Psoas muscle (tissue), 8 donors: ENCODE measurements at places on chromosomes 4 and X.
A peak's percentile ranks its signal among the peaks of the same experiment; 100 is the strongest.

- no peak for DNase-seq
These were observed 111.2 kb downstream of the QDPR start for GRCh38 chr4:17400686-17401085.

DNA sequence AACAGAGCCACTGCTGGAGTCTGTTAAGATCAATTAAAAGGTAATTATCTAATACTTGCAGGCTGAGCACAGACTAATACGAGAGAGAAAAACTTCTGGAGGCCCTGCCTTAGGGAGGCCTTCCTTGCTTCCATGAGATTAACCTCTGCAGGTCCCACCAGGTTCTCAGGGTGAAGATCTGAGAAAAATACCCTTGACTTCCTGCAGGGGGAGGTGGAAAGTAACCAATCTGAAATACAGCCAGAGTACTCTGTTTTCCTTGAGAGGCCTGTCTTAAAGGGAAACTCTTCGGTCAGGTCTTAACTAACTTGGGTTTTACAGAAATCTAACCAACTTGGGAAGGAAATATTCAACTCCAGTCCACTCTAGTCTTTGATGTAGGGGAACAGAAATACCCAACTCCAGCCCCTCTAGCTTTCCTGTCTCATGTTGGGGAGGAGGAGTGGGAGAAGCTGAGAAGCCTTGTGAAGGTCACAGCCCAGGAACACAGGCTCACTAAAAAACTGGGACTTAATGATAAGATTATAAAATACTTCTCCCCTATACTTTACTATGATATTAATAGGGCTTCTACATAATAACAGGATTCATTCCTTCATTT lies 77.1 kb downstream of the TBCK start:
- no peak for DNase-seq

DNA sequence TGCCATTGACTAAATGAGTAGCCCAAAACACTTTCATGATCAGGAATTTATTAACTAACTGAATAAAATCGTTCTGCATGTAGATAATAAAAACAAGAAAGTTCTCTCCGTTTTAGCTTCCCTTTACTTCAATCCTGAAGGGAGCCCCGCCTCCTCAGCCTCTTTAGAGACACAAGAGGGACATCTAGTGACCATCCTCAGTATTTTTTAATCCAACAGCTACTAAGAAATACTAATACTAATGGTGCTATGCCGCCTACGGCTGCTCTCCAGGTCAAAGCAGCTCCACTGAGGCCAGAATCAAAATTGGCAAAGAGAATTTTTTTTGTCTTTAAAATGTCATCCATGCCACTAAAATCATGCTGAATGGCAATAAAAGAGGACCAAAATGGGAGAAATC lies 3.2 kb upstream of the PCDH19 start:
- DNase-seq = peak; percentile 24

- no peak for DNase-seq
These were observed 97.0 kb upstream of the LDB2 start for GRCh38 chr4:16995451-16995850.

DNA sequence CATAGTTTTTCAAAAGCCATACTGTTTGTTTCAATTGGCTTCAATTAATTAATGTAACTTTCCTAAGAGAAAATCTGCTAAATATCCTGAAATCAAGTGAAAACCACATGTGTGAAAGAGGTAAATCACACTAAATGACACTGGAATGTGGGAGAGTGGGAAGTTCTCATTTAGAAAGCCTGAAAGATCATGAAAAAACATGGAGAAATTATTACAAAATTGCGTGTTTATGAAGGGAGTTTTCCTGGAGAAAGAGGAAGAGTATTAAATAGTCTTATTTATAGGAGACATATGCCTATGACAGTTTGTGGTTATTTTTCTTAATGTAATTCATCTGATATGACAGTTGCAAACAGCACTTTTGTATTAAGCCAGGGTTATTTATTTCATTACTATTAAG lies 183.7 kb downstream of the DKK2 start:
- DNase-seq = no peak

DNA sequence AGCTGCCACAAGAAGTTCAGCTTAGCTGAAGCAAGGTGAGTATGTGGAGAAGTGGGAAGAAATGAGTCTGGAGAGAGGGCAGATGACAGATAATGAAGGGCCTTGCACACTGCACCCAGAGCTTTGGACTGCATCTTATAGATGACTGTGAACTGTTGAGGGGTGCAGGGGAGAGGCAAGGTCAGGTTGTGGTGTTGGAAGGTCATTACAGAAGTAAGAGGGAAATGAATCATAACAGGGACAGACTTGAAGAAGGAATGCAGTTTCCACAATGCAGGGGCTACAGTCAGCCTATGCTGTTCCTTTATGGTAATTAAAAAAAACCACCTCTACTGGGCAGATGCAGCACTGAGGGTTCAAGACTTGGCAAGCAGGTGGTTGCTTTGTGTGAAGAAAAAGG lies 4.8 kb upstream of the IGFBP7 start:
- DNase-seq = no peak

DNA sequence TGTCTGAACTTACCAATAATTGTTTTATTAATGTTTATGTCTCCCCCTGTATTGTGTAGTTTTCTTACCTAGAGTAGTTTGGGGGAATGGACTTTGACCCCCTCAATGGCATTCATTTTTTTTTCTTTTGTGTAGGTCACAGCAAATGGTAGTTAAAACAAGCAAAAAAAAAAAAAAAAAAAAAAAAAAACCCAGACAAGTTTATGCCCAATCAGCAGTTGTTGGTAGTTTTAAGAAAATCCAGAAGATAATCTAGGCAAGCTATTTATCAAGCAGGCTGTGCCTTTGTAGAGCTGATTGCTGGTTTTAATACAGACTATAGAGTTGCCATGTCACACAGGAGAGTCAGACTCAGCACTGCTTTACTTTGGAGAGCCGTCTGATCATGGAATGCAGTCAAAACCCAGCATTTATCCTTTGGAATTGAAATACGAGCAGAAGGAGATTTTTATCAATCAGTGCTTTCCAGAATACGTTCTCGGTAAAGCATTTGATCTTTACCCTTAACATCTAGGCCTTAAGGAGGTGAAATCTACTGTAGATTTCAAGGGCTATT lies 16.6 kb downstream of the DCUN1D4 start:
- DNase-seq = no peak

GRCh38 chr4:118918388-118918787 lies 29.7 kb downstream of the SYNPO2 start:
- no peak for DNase-seq

DNA sequence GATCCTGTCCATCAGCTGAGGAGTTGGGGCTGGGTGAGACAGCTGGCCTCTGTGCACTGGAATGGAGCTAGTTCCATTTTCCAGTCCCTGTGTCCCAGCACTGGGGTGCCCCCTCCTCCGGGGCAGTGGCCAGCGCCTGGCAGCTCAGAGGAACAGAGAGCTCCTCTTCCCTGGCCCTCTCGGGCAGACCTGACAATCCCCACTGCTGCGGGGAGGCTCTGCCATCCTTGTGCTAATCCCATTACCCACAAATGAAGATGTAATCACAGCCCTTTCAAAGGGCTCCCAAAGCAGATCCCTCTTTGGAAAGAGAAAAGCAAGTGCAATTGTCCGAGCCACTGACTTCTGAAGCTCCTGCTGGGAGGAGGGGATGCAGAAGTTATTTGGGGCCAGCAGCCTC lies 75.1 kb upstream of the MSX1 start:
- DNase-seq = no peak

- DNase-seq = no peak
These were observed at the start of gene VEGFD for GRCh38 chrX:15384304-15384703. Gene VEGFD (minus strand): TSS chrX:15384413. CDS start chrX:15383946, 467 bp downstream.

DNA sequence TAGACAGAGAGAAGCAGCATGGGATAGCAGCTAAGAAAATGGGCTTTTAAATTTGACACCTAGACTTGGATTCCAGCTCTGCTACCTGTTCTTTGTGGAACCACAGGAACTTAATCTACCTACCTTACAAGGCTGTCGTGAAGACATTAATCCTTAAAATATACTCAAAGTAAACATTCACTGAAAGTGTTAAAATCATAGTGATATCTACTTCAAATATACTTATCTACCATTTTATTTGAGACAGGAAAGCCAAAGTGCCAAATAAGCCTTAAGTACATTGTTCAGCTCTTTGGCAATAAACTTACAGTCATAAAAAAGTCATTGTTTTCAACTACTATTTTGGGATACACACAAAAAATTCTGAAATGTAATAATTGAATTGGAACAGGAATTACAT lies 295.0 kb upstream of the PITX2 start:
- DNase-seq = no peak

DNA sequence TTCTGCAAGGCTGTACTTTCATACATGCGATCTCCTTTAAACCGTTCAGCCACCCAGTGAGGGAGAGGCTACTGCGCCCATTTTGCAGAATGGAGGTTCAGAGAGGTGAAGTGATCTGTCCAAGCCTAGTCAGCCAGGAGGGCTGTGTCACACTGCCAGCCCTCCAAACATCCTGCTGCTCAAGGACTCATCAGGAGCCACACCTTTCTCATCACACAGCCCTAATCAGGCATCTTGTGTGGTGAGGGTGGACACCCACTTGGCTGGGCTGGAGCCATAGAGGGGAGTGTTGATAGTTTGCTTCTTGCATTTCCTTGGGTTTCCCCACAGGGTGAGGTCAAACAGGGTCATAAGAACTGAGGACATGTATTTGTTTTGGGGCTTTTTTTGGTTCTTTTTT lies 5.4 kb upstream of the CXCR3 start:
- no peak for DNase-seq

GRCh38 chr4:113278324-113278934 lies 229.0 kb downstream of the ANK2 start:
- peak; percentile 58 for DNase-seq

GRCh38 chr4:37359261-37359660 lies 114.7 kb downstream of the NWD2 start:
- no peak for DNase-seq

DNA sequence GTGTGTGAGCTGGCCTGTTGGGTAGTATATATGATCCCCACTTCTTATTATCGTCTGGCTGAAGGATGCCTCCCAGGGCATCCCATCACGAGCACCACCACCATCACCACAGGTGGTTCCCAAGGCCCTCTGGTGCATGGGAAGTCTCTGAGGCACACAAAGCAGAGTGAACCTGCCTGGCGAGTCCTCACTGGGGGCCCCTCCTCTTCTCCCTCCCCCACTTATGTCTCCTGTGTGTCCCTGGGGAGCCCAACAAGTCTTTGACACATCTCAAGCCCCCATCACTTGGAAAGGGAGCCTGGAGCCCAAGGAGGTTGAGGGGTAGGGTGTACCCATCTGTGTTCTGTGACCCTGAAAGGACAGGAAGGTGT lies 45.5 kb upstream of the NKX1-1 start:
- no peak for DNase-seq

DNA sequence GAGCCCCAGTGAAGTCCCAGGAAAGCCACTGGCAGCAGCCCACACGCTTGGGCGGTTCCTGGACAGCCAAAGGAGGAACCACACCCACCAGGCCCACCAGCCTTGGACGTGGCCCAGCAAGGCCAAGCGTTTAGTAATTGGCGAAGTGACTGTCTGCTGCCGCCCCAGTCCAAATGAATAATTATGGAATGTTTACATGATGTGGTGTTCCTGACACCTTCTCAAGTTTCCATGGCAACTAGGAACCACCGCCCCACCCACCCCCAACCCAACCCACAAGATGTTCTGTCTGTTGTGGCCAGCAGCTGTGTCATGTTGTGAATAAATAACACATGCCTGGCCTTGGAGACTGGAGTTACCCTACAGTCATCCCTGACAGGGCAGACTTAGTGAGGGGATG lies 22.3 kb downstream of the APLN start:
- DNase-seq = no peak

DNA sequence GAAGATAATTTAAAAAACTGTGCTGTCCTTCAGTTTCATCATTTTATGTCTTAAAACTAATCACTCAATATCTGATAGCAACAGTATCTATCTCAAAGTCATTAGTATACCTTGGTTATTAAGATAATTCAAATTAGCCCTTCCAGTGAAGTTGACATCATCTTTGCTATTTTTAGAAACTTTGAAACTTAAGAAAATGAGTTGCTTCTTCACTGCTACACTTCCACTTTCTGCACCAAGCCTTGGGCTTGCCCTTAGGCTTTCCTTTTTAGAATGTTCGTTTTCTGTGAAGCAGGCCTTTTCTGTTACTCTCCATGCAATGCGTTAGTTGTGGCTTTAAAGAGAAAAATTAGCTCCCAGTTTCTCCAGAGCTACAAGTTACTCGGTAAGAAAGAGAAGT lies 4.4 kb upstream of the VAMP7 start:
- no peak for DNase-seq

GRCh38 chrX:9127986-9128385 lies 94.1 kb upstream of the FAM9B start:
- DNase-seq = no peak

DNA sequence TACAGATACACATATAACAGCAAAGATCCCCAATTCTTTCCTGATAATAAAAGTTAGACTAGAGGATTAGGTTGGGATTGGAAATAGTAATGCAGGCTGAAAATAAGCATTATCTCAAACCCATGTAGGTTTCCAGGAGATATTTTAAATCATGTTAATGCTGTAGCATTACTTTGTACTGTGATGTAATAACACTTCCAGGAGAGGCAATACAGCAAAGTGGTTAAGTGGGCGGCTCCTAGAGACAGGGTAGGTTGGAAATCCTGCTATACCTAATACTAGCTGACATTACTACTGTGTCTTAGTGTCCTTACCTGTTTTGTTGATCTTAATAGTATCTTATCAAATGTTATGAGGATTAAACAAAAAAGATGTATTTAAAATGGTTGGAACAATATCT lies 9.6 kb downstream of the PAICS start:
- DNase-seq = no peak

- DNase-seq = peak; percentile 21
These were observed 72.5 kb downstream of the ADRA2C start for GRCh38 chr4:3838437-3839380.

DNA sequence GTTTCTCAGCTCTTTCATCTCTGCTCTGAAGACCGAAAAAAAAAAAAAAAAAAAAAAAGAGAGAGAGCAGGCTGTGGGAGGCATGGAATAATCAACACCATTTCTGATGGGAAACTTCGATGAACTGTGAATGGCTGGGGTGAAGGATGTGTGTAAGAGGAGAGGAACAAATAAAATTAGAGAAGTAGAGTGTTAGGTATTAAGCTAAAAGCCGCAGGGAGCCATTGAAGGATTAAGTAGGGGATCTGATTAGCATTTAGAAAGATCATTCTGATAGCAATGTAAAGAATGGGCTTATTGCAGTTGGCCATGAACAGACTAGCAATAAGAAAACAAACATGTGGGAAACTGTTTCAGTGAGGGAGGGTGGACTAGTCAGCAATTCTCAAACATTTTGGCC lies 33.6 kb upstream of the JADE1 start:
- no peak for DNase-seq

DNA sequence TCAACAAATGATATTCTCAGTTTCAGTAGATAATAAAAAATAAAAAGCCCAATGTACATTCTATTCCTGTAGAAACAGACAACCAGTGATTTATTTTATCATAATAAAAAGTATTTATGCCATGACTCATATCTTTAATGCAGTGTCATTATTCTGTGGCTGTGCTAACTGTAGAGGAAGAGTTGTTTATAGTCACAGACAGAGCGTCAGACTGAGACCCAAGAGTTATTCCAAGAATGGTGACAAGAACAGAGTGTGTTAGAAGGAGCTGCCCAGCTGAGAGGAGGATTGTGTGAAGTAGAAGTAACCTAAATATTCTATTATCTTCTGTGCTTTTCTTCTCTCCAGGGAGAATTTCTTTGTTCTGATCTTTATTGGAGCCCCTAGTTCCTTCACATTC lies 210.7 kb downstream of the PPP1R2C start:
- DNase-seq = no peak

- no peak for DNase-seq
These were observed 236.0 kb upstream of the VCX3A start for GRCh38 chrX:6770936-6771335.

GRCh38 chrX:12901486-12901885 lies 4.9 kb upstream of the TLR8 start:
- peak; percentile 46 for DNase-seq
